ENCODE measurements at places on chromosomes 7 and 10. TPM values are rescaled to one million over a fixed set of nuclear protein-coding genes. Genes with fewer than 3 reads are reported as not detected.

DNA sequence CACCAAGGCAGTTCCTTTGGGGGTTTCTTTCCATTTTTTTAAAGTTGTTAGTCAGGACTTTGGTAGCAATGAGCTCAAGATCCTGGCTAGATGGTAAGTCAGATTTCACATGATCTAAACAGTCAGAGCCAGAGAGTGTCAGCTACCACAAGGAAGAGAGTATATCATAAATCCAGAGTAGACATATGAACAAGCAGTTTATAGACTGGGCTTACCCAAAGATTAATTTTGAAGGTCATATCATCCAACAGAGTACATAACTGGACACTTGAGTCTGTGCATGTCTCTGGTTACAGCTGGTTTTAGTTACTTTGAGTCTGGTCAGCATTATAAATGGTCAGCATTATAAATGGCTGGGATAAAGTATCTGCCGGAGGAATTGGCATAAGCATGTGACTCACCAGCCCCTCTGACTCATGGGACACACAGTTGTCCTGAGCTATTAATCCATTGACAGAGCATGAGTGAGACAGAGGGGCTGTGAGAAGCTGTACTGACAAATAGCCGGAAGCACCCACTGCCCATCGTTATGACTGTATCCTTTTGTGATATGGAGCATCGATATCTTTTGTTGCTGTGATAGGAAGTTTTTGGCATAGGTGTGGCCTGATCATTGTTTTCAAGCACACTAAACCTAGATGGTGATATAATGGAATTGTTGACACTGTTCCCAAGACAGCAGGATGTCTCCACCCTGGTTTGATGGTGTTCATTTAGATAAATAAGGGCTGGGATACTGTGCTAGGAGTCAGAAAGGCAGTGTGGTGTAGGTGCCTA is 19.3 kb downstream of the PPP1R3C start:
- DNase-seq: peak; percentile 80
- peak overlapping the region; percentile 33 for H3K4me3 ChIP-seq
- no peaks in the 10 kb centered on the region for H3K36me3 ChIP-seq
- H3K27me3 ChIP-seq: no peaks in the 10 kb centered on the region

DNA sequence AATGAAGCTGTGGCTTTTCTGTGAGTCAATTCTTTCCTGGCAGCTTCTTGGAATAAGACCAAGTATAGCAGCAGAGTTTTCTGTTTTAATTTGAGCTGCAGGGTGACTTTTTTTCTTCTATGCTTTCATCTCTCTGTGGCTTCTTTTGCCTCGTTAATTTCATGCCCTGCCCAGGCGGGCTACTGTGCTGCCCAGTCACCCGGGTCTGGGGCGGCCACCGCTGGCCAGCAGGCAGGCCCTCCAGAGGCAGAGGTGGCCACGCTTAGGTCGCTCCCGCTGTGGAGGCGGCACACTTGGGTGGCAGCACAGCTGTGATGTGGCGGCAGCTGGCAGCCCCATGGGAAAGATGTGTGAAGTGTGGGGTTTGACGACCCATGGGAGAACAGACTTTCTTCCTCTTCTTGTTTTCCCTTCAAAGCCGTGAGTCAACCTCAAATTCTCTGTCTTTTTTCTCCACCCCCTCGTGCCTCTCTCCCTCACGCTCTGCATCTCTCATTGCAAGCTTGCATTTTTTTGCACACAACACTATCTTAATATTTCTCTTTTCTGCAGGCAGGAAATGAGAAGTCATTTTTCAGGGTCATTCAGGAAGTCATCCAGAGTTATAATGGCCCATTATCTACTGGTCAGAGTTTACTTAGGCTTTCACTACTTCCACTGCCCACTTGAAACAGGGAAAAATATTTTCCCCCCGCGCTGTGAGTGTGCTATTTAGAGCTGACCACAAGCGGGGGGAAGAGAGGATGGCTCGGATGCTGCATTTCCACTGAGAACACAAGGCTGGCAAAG is 67.8 kb downstream of the EGFR start:
- DNase-seq: no peak
- H3K36me3 ChIP-seq: no peaks in the 10 kb centered on the region
- peak overlapping the region; percentile 60 for H3K27ac ChIP-seq
- no peaks in the 10 kb centered on the region for H3K27me3 ChIP-seq
- no peak overlapping the region for H3K4me3 ChIP-seq
- H3K4me1 ChIP-seq: peaks cover 27% of the 10 kb centered on the region

DNA sequence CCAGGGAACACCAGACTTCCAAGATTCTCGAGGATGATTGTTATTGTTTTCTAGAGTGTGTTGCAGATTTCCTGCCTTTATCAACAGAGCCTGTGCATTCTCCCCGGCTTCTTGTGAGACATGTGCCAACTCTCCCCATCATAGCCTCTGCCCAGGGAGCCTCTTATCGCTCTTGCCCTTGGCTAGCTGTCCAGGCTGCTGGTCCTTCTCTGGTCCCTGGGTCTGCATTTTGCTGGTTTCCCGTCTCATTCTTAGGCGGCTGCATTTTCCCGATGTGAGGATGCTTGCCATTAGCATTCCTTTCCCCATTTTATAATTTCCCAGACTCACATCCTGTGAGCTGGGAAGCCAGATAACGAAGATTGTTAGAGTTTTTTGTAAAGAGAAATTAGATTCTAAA is 15.2 kb downstream of the SLC13A4 start:
- no peaks in the 10 kb centered on the region for H3K36me3 ChIP-seq
- no peak overlapping the region for H3K27ac ChIP-seq
- H3K27me3 ChIP-seq: no peaks in the 10 kb centered on the region
- DNase-seq: no peak

GRCh38 chr10:23412223-23412622 is 26.7 kb upstream of the OTUD1 start:
- peak overlapping the region; percentile 33 for H3K4me3 ChIP-seq
- H3K4me1 ChIP-seq: peaks cover 22% of the 10 kb centered on the region
- no peaks in the 10 kb centered on the region for H3K36me3 ChIP-seq
- no peaks in the 10 kb centered on the region for H3K27me3 ChIP-seq

- no peak overlapping the region for H3K4me3 ChIP-seq
- no peaks in the 10 kb centered on the region for H3K4me1 ChIP-seq
- H3K36me3 ChIP-seq: peaks cover 91% of the 10 kb centered on the region
Measured at GRCh38 chr7:129713544-129713943, 102.0 kb downstream of the NRF1 start.

- no peaks in the 10 kb centered on the region for H3K4me1 ChIP-seq
- H3K27me3 ChIP-seq: no peaks in the 10 kb centered on the region
- no peak for DNase-seq
- no peak overlapping the region for H3K4me3 ChIP-seq
Measured at GRCh38 chr10:78535716-78536218, 502.1 kb downstream of the RPS24 start.

DNA sequence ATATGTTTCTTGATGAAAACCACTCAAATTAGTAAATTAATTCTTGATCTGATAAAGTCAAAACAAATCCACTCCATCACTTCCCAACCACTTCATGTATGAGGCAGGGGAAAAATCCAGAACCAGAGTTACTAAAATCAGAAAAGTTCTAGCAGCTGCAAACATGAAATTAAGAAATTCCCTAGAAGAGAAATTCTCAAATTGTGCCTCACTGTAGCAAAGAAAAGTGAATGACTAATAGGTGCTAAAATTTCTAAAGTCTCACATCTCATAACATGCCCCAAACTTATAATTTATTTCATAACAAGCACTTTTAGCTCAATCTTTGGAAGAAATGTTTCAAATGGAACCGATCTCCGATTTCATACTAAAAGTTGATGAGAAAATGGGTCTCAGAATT is 345.0 kb upstream of the AOAH start:
- no peak overlapping the region for H3K27ac ChIP-seq
- no peaks in the 10 kb centered on the region for H3K4me1 ChIP-seq
- H3K27me3 ChIP-seq: no peaks in the 10 kb centered on the region
- no peak for DNase-seq
- H3K4me3 ChIP-seq: no peak overlapping the region
- no peaks in the 10 kb centered on the region for H3K36me3 ChIP-seq

The LRRN3 gene
- 0.15 TPM for total RNA-seq

The CDC14C gene
- not detected for total RNA-seq

Measured in psoas muscle (tissue), 8 donors.